ENCODE measurements at places on chromosomes 2 and 18.

DNA sequence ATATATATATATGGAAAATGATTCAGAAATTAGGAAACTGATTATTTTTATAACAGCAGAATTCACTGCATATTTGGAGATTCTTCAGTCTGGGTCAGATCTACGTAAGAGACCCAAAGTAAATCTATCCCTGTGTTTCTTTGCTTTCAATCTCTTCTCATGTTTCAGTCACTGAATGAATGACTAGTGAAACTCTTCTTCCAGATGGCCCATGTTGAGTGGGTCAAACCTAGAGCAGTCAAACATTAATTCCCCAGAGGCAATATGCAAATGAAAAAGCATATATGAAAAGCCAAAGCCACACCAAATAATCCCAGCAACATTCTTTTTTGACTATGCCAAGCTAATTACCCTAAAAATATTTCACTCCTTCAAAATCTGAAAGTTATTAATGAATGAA is 317.3 kb downstream of the RBM43 start:
- DNase-seq = no peak

- DNase-seq = no peak
Observed at GRCh38 chr2:46298522-46299353, 1.5 kb downstream of the EPAS1 start.

- no peak for DNase-seq
Observed at GRCh38 chr2:204779771-204780170, 234.5 kb downstream of the PARD3B start.

DNA sequence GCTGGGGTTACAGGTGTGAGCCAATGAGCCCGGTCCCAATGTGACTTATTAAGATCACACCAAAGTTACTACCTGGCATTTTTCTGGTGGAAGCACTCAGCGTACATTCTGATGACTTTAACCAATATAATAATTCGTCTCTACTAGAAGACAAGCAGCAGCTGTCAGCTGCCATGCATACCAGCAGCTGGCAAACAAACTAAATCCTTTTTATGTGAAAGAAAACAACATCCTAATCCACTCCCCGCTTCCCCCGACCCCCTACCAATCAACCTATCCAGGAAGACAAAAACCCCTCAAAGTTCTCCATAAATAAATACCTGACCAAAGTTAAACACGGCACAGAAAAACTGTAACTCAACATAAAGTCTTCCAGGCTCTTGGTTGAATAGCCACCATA is 42.1 kb downstream of the GPR155 start:
- no peak for DNase-seq

DNA sequence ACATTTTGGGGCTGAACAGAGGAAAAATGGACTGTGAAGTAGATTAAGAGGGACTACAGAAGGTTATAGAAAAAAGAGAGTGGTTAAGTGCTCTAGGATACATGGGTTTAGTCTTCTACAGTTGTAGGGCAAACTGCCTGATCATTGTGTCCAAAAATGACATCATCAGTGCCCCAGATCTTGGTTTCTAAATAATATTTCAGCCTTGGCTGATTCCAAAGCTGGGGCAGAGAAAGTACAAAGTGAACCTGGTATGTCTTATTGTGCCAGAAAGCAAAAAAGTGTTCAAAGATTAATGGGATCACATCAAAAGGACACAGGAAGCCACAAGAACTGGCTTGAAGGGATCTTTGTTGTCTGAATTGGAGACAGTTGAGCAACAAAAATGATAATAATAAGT is 97.1 kb upstream of the ZNF521 start:
- no peak for DNase-seq

- no peak for DNase-seq
Observed at GRCh38 chr2:70647873-70648481, 94.4 kb upstream of the TGFA start.

DNA sequence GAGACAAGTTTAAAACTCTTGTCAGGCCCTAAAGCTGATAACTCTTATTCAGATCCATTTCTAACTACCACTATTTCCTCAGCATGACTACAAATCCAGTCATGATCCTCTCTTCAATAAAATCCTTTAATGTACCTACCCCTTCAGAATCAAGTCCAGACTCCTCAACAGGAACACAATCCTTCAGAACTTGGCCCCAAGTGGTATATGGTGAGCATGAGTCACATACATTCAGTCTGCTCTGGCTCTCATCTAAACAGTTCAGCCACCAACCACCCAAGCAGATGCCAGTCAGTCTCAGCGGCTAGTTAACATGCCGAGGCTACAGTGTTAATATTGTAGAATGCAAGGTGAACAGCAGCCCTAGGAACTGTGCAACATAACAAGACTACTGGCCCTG is 9.7 kb downstream of the LMAN2L start:
- DNase-seq = no peak

- no peak for DNase-seq
Observed at GRCh38 chr2:219684721-219685689, 57.6 kb downstream of the SLC4A3 start.

DNA sequence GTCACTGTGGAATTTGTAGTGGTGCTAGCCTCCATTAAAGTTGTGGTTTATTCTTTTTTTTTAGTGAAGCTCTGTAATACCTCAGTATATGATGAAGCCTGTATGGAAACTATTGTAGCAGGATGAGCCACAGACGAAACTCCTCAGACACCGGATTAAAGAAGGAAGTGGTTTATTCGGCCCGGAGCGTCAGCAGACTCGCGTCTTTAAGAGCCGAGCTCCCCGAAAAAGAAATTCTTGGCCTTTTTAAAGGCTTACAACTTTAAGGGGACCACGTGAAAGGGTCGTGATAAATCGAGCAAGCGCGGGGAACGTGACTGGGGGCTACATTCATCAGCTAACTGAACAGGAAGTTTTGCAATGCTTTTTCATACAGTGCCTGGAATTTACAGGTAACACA is 8.1 kb upstream of the CCL20 start:
- no peak for DNase-seq

DNA sequence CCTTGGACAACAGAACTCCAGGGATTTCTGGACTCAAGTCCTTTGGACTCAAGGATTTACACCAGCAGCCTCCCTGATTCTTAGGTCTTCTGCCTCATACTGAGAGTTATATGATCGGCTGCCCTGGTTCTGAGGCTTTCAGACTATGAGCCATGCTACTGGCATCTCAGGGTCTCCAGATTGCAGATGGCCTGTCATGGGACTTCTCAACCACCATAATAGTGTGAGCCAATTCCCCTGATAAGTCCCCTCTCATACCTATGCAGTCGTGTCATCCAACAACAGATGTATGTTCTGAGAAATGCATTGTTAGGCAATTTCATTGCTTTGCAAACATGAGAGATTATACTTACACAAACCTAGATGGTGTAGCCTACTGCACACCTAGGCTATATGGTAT is 61.4 kb upstream of the MSTN start:
- DNase-seq = no peak

GRCh38 chr2:111662039-111662770 is 221.8 kb downstream of the ANAPC1 start:
- peak; percentile 67 for DNase-seq

- DNase-seq = no peak
Observed at GRCh38 chr2:172172513-172173173, 69.9 kb upstream of the DLX2 start.

- no peak for DNase-seq
Observed at GRCh38 chr2:161312996-161313395, 4.8 kb downstream of the PSMD14 start.

GRCh38 chr2:135965756-135966155 is 19.7 kb downstream of the DARS1 start:
- no peak for DNase-seq

- DNase-seq = no peak
Observed at GRCh38 chr2:78870343-78870967, 155.0 kb upstream of the REG3G start.

- no peak for DNase-seq
Observed at GRCh38 chr2:224029876-224030275, 9.2 kb downstream of the SERPINE2 start.

DNA sequence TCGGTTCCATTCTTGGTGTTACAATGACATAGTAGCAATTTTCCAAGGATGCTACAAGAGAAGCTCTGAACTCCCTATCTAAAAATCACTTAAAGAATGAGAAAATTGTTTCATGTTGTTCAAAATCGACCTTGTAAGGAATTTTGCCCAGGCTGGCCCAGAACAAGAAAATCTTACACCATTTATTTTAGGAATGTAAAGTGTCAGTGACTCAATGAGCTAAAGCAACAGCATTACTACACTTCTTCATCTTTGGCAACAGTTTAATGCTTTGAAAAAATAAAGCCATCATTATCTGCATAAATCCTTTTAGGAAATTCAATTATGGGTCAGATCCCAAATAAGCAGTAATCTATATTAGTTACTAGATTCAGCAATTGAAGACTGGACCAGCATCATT is 38.6 kb downstream of the SLC25A12 start:
- DNase-seq = no peak

DNA sequence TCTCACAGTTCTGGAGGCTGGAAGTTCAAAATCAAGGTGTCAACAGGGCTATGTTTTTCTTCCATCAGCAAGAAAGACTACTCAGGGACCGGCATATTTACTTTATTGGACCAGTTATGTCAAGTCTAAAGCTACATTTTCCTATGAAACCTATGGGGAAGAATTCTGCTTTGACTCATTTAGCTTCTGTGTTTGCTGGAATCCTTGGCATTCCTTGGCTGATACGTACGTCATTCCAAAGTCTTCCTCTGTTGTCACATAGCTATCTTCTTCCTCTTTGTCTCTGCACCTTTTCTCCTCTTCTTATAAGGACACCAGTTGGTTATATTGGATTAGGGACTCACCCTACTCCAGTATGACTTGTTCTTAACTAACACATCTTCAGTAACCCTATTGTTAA is 137.4 kb upstream of the FBXO11 start:
- no peak for DNase-seq
